ENCODE measurements at places on chromosomes 13 and 19.

DNA sequence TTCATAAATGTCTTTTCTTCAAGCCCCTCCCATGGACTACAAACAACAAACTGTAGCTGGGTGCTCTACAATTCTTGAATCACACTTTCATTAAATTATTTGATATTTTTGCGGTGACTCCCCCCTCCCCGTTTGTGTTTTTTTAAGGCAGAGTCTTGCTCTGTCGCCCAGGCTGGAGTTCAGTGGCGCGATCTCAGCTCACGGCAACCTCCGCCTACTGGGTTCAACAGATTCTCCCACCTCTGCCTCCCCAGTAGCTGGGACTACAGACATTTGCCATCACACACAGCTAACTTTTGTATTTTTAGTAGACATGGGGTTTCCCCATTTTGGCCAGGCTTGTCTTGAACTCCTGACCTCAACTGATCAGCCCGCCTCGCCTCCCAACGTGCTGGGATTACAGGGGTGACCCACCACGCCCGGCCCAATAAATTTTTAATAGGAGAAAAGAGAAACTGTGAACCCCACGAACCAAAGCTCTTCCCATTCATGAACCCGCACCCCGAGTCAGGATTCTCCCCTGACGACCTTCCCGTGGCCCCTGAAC, 703 bp downstream of the ZNF506 start:
- peak; percentile 17 for DNase-seq

DNA sequence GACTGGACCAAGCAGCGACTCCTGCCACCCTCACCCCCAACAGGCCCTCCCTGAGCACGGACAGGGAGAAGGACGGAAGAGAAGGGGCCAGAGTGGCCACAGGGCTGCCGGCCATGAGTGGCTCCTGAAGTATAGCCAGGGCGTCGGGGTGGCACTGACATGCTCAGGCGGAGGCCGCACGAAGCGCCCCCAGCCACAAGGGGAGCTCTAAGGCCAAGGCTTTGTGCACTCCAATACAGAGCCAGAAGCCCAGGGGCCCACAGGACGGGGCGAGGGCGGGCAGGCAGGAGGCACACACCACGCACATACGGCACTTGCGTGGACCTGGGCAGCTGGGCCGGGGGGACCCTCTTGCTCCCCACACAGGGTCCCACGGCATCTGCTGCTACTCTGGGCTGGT, 52.0 kb downstream of the KLF2 start:
- peak; percentile 50 for DNase-seq

DNA sequence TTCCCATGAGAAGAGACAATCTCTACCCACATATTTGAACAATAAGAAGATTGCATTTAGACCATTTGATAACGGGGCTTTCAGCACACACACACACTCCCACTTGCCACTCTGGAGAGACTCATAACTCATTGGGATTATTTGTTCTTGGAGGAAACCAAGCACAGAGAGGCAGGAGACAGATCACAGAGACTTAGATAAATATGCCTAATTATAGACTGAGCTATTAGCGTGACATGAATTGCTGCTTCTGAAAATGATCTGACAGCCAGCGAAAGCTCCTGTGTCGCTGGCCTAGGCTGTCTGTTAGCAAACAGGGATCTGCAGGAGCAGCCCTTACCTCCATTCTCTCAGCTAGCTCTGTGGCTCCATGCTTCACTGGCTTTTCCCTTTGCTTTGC, 111.4 kb downstream of the CCNA1 start:
- no peak for DNase-seq

- DNase-seq, result no peak
Measured at GRCh38 chr13:72390909-72391308, 336.5 kb downstream of the MZT1 start.

GRCh38 chr13:37621811-37622361, 23.3 kb upstream of the POSTN start:
- no peak for DNase-seq

DNA sequence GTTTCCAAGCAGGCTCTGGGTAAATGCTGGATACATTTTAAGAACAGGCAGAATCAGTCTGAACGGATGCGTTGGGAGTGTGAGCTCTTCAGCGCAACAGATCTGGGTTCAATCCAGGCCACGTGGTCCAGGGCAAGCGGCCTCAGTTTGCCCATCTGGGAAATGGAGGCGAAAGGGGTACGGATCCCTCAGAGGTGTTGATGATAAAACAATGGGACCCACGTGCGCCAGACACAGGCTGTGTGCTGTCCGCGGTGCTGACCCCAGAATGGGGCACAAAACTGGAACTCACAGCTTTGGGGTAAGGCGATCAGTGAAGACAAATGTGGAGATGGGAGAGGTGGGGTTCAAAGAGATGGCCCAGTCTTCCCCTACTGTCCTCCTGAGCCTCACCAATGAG, 13.1 kb upstream of the PDE4C start:
- DNase-seq, result no peak

GRCh38 chr13:25682276-25682675, 310.5 kb downstream of the ATP8A2 start:
- no peak for DNase-seq

- no peak for DNase-seq
Measured at GRCh38 chr13:113939129-113939943, 34.5 kb downstream of the C13orf46 start.

DNA sequence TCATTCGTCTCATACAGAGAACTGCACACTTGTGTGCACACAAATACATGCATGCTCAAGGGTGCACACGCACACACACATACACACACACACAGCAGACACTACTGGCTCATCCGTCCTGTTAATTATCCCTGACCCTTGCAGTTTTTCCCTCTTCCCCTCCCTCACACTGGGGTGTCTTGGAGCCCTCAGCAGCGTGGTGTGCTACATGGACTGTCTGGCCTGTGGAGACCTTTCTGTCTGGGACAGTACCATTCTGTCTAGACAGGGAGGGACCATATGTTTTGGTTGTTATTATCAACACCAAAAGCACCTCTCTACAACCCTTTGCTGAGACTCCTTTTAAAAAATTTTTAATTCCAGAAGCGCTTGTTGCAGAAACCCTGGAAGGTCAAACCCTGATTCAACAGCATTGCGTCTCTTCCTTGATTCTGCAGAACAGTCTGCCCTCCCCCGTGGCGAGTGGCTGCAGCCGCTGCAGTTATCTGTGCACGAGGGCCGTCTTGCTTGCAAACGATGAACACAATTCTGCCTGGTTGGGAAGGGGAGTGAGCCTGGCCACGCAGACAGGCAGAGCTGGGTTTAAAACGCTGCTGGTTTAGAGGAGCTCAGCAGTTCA, 374.0 kb downstream of the IRS2 start:
- no peak for DNase-seq

GRCh38 chr19:17289489-17289888, 7.8 kb downstream of the ANKLE1 start:
- peak; percentile 67 for DNase-seq

DNA sequence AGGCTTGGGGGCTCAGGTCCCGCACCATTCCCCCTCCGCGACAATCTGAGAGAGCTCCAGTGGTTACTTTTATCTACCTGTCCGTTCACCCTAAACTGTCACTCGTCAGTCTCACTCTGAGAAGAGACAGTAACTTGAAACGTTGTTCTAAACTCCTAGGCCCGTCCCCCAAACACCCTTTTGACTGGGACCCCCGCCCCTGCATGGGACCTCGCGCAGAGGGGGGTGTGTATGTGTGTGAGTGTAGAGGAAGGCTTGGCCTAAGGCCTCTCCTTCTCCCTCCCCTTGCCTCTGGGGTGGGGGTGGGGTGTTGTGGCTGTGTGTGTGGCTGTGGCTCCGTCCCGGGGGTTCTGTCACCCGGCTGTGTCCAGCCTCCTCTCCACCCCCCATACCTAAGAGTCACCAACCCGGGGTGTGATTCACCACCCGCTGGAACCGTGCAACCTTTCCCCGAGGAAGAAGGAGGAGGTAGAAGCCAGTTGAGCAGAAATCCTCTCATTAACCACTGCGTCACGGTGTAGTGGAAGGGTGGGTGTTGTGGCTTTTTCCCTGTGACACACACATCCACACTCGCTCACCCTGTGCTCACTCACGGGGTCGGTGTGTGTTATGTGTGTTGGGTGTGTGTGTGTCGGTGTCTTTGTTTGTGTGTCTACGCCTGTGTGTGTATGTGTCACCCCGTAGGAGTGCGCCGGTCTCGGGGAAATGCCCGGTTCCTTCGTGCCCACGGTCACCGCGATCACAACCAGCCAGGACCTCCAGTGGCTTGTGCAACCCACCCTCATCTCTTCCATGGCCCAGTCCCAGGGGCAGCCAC, 2.4 kb downstream of the FOSB start:
- DNase-seq, result no peak

DNA sequence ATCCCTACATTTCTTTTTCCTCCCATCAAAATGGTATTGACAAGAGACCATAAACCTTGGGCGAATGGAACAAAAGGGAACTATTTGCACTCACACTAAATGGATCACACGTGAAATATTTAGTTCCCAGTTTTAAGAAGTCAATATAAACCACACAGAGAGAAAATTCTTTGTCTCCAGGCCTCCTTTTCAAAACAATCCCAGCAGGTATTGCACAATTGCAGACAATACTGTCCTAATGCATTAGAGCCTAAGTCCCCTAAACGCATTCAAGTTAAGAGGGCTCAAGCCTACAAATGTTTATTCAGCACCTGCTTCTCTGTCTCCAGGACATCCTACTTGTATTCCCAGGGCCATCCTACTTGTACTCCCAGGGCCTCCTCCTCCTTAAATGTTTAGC, 1.3 kb upstream of the B3GLCT start:
- DNase-seq, result no peak

DNA sequence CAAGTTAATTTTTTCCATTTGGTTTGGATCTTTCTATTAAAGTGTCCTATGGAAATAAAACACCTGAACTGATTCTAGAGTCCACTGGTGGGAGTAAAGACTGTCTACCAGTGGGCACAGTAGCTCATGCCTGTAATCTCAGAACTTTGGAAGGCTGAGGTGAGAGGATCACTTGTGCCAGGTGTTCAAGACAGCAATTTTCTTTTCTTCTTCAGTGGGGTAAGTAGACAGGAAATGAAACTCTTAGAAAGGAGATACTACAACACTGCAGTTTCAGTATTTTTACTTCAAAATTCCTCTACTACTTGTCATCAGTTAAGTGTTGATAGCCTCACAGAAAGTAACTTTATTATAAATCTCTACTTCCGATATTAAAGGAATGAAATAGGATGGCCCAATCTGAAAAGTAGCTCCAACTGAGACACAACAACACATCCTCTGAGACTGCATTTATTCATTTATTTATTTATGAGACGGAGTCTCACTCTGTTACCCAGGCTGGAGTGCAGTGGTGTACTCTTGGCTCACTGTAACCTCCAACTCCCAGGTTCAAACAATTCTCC, 26.3 kb downstream of the DNMT1 start:
- DNase-seq, result no peak

DNA sequence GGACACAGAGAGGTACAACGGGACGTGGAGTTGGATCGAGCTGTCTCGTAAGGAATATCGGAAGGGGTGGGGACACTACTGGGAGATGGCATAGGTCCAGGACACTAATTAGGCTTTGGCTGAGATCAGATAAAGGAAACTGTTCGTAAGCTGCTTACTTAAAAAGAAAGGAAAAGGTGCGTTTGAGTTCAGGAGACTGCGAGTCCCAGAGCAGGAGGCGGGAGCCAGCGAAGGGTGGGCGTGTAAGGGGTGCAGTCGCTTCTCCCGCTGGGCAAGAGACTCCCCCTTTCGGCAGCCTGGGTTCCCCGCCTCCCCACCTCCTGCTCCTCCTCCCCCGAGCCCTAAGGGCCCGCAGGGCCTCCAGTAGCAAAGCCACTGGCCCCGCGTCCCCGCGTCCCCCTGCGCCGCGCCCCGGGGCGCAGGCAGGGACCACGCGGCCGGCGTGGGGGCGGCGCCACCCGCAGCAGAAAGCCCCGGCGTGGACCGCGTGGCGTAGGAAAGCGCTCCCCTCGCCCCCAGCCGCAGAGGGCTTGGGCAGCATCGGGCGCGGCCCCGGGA, 547 bp downstream of the ABCC4 start:
- DNase-seq, result peak; percentile 68

GRCh38 chr13:85685436-85685835, 113.8 kb downstream of the SLITRK6 start:
- no peak for DNase-seq

DNA sequence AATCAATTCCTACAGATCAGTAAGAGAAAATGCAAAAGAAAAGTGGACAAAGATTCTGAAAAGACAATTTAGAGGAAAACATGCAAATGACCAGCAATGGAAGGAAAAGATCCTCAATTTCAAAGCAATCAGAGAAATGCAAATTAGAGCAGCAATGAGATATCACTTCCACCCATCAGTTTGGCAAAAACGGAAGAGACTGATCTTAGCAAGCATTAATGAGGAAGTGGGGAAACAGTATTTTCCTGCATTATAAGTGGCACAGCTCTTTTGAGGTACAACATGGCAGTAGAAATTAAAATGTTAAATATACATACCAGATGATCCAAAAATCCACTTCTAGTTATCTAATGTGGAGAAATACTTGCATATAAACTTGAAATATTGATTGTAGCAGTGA, 69.1 kb upstream of the SLC7A1 start:
- no peak for DNase-seq

GRCh38 chr13:49055021-49055420, 79.3 kb downstream of the FNDC3A start:
- DNase-seq, result no peak

DNA sequence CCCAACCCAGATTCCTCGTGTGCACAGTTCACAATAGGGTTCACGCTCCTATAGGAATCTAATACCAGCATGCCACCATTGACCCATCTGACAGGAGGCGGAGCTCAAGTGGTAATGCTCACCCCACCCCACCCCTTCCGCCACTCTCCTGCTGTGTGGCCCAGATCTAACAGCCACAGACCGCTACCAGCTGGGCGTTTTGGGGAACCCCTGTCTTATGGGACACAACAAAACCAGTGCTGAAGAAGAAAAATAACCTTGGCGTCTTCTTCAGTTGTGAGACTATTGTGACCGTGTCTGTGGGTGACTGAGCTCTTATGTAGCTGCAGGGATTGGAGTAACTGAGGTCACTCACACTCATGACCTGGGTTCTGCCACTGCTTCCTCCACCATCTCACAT, 5.2 kb upstream of the OR10H1 start:
- DNase-seq, result no peak

- DNase-seq, result no peak
Measured at GRCh38 chr13:40452038-40452666, 214.3 kb downstream of the FOXO1 start.

GRCh38 chr13:112519517-112520060, 68.4 kb downstream of the TUBGCP3 start:
- no peak for DNase-seq

GRCh38 chr19:46346821-46347571, at the start of gene PPP5C:
Gene PPP5C, plus strand, starts transcription at chr19:46347087. Its CDS starts 10 bp downstream, at chr19:46347097.
- DNase-seq, result peak; percentile 94

DNA sequence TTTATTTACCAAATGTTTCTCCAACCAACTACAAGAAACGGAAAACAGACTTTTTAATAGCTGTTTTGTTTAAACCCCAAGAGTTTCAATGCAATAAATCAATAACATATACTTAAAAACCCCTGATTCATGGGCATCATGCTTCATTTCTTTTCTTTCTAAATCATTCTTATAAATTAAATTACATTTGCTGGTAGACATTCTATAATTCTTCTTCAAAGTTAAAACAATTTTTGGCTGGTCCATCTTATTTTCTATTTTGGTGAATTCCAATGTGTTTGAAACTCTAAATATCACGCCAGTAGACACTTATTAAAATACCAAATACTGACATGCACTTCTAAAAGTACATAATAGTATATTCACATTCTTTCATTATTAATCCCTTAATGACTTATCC, 408.6 kb downstream of the LIG4 start:
- DNase-seq, result no peak

GRCh38 chr13:22154041-22154440, 483.2 kb downstream of the FGF9 start:
- DNase-seq, result no peak

- no peak for DNase-seq
Measured at GRCh38 chr19:18253716-18254115, 20.5 kb downstream of the IQCN start.

GRCh38 chr19:45770192-45771101, 1.4 kb upstream of the SIX5 start:
- peak; percentile 93 for DNase-seq

All from activated naive CD8-positive, alpha-beta T cell treated with anti-CD3 and anti-CD28 coated beads for 36 hours (primary cell).